ENCODE measurements at places on chromosomes 2 and 18.

DNA sequence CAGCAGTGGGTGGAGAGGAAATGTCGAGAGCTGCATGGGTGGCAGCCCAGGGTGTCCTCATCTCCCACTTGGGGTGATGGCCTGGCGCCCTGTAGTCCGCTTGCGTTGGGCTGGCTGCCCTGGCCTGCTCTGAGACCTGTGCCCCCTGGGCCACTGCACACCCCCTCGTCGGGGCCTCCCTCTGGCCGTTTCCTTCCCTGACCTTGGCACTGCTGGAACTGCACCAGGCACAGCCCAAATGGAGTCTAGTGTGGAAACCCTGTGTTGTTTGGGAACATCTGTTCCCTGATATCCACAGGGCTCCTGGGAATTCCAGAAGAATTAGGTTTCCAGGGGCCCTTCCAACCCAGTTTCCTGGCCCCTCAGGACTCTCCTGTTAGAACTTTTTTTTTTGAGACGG is 13.9 kb downstream of the EFHD1 start:
- DNase-seq = no peak

DNA sequence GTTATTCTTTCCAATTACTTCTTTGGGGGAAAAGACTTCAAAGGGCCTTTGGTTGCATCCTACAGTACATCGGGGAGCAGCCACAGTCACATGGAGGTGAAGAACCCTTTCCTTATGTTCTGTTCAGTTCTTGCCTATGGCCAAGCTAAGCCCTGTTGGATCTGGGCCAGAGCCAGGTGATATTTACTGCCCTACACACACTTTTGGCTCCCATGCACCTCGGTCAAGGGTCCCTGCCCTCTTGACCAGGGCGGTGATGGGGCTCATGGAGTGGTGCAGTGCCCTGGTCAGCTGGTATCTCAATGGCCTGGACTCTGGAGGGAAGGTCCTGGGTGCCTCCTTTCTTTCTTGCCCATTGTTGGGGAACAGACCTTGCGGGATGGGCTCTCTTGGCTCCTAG is 98.7 kb downstream of the VAPA start:
- no peak for DNase-seq

- no peak for DNase-seq
Observed at GRCh38 chr2:232113821-232114220, 152.3 kb downstream of the DIS3L2 start.

GRCh38 chr2:240353944-240354343 is 81.5 kb upstream of the GPC1 start:
- peak; percentile 4 for DNase-seq

- no peak for DNase-seq
Observed at GRCh38 chr2:2573205-2573604, 242.1 kb upstream of the MYT1L start.

- no peak for DNase-seq
Observed at GRCh38 chr18:33960417-33960816, 264.3 kb downstream of the NOL4 start.

GRCh38 chr2:226581661-226582060 is 218.0 kb downstream of the IRS1 start:
- DNase-seq = no peak

- DNase-seq = no peak
Observed at GRCh38 chr2:176192351-176192750, 3.9 kb downstream of the HOXD1 start.

DNA sequence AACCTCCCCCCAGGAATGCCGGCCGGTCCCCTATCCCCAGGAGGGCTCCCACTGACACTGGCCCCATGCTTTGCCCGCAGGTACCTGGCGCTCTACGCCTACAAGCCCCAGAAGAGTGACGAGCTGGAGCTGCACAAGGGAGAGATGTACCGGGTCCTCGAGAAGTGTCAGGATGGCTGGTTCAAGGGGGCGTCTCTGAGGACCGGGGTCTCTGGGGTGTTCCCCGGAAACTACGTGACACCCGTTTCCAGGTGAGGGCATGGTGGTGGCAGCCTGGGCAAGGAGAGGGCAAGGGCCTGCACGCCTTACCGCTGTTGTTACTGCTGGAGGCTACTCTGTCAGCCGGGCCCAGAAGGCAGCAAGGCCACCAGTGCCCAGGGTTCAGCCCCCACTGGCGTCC is 181.3 kb downstream of the SEPTIN10 start:
- peak; percentile 10 for DNase-seq

DNA sequence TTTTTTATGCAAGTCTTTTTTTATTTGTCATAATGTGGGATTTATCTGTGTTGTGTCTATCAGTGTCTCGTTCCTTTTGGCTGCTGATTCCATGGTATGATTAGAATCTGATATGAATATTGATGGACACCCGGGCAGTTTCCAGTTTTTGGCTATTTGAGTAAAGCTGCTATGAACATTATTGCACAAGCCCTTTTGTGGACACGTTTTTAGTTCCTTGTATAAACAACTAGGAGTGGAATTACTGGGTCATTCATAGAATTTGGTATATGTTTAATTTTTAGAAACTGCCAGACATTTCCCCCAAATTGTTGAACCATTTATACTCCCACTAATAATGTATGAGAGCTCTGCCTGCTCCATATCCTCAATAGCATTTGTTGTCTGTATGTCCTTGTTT is 26.6 kb downstream of the HK2 start:
- DNase-seq = no peak

DNA sequence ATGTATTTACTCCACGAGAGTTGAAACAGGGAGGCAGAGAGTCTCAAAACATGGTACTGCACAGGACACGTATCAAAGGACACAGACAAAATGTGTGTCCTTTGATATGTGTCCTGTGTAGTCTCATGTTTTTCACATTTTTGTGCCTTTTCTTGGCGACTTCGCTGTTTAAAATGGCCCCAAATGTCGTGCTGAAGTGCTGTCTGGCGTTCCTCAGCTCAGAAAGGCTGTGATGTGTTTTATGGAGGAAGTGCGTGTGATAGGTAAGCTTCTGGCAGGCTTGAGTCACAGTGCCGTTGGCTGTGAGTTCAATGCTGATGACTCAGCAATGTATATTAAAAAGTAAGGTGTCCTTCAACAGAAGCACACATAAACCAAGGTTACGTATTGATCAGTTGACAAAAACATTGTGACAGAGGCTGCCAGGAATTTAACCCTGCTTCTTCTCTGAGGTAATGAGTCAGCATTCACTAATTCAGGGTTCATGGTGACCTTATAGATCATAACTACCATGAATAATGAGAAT is 78.2 kb downstream of the DYSF start:
- DNase-seq = peak; percentile 6

DNA sequence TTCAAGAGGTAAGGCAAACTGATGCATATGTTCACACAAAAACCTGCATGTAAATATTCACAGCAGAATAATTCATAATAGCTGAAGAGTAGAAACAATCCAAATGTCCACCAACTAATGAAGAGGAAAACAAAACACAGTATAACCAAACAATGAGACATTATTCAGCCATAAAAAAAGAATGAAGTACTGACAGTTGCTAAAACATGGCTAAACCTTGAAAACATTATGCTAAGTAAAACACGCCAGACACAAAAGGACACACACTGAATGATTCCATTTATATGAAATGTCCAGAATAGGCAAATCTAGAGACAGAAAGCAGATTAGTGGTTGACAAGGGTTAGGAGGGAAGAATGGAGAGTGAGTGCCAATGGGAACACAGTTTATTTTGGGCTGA is 86.9 kb downstream of the SESTD1 start:
- DNase-seq = no peak

- no peak for DNase-seq
Observed at GRCh38 chr2:5740817-5741216, 48.6 kb downstream of the SOX11 start.

- no peak for DNase-seq
Observed at GRCh38 chr2:94980406-94980805, 45.1 kb upstream of the MAL start.

GRCh38 chr2:136065384-136065783 is 52.6 kb downstream of the CXCR4 start:
- no peak for DNase-seq

- peak; percentile 6 for DNase-seq
Observed at GRCh38 chr2:652881-653480, 24.2 kb downstream of the TMEM18 start.

- no peak for DNase-seq
Observed at GRCh38 chr18:74616494-74616893, 18.8 kb downstream of the ZNF407 start.

GRCh38 chr18:62081248-62081647 is 105.6 kb downstream of the PIGN start:
- DNase-seq = no peak

GRCh38 chr2:43097644-43098408 is 128.6 kb downstream of the ZFP36L2 start:
- no peak for DNase-seq

GRCh38 chr2:83596592-83597282 is 862.3 kb downstream of the SUCLG1 start:
- DNase-seq = no peak

DNA sequence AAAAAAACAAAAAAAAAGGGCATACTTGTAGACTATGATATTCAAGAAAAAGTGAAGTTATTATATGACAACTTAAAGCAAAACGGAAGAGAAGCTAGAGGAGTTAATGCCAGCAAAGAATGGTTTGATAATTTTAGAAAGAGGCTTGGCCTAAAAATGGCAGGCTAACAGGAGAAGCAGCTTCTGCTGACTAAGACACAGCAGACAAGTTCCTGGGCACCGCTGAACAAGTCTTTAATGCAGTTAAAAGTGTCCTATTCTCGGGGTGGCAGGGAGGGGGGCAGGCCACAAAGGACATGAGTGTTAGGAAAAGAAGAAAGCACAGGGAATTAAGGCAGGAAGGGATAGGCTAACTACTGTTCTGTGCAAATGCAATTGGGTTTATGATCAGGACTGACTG is 50.3 kb upstream of the GAREM2 start:
- no peak for DNase-seq

DNA sequence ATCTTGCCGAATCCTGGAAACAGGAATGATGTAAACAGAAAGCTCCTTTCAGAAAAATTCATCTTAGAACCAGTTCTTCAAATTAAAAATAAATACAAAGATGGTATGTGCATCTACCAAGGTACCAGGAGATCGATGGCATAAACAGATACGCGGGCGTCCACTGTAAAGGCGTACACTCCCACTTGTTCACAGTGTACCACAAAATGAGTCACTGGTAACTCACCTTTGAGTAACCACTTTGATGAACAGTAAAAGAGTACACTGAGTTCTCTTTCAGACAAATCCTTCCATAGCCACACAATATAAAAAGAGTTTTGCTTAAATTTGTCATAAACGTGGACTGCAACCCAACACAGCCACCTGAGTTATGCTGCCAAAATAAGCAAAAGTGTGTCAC is 128.3 kb downstream of the DNER start:
- no peak for DNase-seq

DNA sequence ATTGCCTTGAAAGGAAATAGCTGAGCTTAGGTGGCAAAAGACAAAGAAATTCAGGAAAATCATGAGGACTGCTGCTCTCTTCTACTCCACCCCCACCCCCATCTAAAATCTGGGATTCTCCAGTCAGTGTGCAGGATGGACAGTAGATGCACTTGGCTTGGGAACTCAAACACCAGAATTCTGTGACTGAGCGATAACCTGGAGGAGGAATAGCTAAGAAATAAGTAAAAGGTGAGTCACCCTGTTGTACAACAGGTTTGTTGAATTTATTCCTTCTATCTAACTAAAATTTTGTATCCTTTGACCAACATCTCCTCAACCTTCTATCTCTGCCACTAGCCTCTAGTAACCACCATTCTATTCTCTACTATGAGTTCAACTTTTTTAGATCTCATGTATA is 1029.9 kb upstream of the ACVR2A start:
- DNase-seq = no peak

- no peak for DNase-seq
Observed at GRCh38 chr2:85667561-85668008, 414 bp downstream of the SFTPB start.

GRCh38 chr18:36446059-36446458 is 148.5 kb downstream of the FHOD3 start:
- DNase-seq = no peak

DNA sequence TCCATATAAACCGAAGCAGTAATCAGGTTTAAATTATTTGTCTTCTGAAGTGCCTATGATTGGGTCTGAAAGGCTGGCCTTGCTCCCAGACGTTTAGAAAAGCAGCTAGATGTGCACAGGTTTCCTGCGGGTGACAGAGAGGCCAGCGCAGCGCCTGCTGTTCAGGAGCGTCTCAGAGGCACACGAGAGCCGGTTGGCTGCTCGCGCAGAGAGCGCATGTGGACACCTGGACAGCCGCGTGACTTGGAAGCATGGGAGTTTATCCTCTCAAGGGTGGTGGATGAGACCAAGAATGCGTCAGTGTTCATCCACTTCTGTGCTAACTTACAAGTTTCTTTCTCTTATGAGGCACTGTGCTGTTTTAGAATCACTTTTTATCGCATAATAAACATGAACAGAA is 303.7 kb downstream of the PTGR3 start:
- DNase-seq = peak; percentile 58

GRCh38 chr2:183214680-183215079 is 90.4 kb downstream of the NUP35 start:
- DNase-seq = no peak

- DNase-seq = no peak
Observed at GRCh38 chr2:198308368-198308767, 504.0 kb downstream of the PLCL1 start.

DNA sequence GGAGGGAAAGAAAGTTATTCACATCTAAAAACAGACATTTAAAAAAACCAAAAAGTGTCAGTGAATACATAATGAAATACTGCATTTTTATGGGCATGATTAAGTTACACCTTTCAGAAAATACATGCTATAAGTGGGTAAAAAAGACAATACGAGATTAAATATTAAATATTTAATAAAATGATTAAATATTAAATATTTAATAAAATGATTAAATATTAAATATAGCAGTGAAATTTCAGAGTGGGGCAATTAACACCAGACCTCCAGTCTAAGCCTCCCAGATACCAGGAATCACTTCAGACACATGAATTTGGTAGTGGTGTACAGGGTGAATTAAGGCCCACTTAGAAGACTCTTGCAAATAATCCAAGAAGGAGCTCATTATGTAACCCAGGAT is 15.5 kb downstream of the RBM43 start:
- DNase-seq = no peak

DNA sequence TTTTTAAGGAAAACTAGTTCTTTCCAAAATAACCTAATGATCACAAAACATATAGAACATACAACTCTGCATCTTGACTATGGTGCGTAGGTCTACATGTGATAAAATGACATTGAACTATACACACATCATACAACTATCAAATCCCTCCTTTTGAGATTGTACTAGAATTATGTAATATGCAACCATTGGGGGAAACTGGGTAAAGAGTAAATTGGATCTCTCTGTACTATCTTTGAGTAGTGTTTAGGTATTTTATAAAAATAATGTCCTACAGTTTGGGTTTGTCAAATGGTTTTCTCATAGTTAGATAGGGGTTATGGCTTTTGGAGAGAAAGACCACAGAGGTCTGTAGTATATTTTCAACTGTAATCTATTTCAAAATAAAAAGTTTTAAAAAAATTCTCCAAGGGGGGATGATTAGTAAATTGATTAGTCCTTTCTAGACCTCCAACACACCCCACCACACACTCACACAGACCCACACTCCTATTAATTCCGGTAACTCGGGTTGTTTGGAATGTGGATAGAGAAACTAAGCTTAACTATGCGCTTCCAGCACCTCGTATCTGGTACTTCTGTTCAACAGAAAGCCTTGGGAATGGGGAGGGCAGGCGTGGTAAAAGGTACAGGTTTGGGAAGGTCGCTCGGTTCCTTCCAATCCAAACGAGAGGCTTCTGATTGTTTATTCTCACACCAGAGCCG is 695 bp upstream of the BIRC6 start:
- no peak for DNase-seq

GRCh38 chr2:99670768-99671734 is 181.2 kb upstream of the REV1 start:
- no peak for DNase-seq

GRCh38 chr2:44171018-44171417 is 2.3 kb downstream of the PPM1B start:
- no peak for DNase-seq
